ENCODE measurements at places on chromosomes 6 and 20. TPM values are rescaled to one million over a fixed set of nuclear protein-coding genes. Genes with fewer than 3 reads are reported as not detected.

DNA sequence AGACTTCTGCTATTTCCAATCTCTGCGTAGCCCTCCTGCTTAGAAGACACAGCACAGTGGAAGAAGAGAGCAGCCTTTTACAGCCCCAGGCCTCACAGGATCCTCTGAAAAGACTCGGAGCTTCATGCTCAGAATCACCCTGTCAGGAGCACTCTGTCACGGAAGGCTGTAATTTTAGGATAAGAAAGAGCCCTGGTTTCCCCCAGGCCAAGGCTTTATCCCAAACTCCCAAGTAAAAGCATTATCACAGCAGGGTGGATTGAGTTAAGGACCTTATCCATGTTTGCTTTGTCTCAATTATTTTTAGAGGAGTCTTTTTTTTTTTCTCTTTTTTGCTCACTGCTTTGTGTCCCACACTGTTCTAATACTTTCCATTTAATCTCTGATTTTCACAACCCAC is 39.2 kb downstream of the ANKS1A start:
- no peaks in the 10 kb centered on the region for H3K4me1 ChIP-seq
- H3K4me3 ChIP-seq: no peak overlapping the region
- H3K27ac ChIP-seq: peak overlapping the region; percentile 27
- DNase-seq: no peak
- no peaks in the 10 kb centered on the region for H3K27me3 ChIP-seq
- no peaks in the 10 kb centered on the region for H3K36me3 ChIP-seq

- DNase-seq: no peak
- no peak overlapping the region for H3K27ac ChIP-seq
- no peaks in the 10 kb centered on the region for H3K36me3 ChIP-seq
- H3K4me1 ChIP-seq: no peaks in the 10 kb centered on the region
Observed at GRCh38 chr6:10763006-10763405, 15.4 kb downstream of the TMEM14B start.

- no peaks in the 10 kb centered on the region for H3K27me3 ChIP-seq
- H3K36me3 ChIP-seq: no peaks in the 10 kb centered on the region
- H3K4me3 ChIP-seq: no peak overlapping the region
- no peaks in the 10 kb centered on the region for H3K4me1 ChIP-seq
Observed at GRCh38 chr6:139354189-139354588, 20.3 kb downstream of the CITED2 start.

DNA sequence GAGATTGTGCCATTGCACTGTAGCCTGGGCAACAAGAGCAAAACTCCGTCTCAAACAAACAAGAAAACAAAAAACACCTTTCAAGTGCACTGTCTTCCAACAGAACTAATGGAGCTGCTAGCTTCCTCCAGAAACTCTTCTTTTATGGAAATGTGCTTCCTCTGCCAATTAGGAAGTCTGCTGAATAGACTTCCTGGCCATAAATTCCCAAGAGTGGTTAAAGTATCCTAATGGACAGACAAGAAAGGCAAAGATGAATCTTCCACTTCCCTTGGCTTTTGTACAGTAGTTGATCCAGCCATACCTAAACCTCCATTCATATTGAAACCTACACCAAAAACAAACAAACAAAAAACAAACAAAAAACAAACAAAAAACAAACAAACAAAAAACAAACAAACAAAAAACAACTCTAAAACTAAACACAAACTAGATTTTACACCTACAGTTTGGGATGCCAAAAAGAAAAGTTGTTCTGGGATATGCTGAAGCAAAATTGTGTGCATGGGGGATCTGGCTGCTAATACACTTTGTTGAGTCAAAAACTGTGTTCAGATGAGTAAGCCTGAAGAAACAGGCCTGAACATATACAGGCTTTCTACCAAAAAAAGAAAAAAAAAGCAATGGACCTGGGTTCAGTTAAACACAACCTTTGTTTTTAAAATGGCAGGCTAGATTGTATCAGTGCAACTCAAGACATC is 59.8 kb upstream of the CARMIL1 start:
- H3K27ac ChIP-seq: no peak overlapping the region
- DNase-seq: no peak
- no peak overlapping the region for H3K4me3 ChIP-seq
- H3K27me3 ChIP-seq: no peaks in the 10 kb centered on the region
- H3K36me3 ChIP-seq: no peaks in the 10 kb centered on the region

DNA sequence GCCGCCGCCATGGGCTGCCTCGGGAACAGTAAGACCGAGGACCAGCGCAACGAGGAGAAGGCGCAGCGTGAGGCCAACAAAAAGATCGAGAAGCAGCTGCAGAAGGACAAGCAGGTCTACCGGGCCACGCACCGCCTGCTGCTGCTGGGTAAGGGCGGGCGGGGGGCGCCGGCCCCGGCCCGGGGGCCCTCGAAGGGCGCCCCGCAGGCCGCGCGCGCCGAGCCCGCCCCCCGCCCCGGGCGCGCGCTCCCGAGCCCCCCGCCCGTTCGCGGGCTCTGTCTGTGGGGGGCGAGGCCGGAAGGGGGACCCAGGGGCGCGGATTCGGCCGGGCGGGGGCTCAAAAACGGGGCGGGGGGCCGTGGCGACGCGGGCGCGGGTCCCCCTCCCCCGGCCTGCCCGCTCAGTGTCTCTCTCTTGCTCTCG is 39.2 kb downstream of the GNAS start:
- peaks cover 43% of the 10 kb centered on the region for H3K4me1 ChIP-seq
- H3K4me3 ChIP-seq: peak overlapping the region; percentile 87
- peak overlapping the region; percentile 99 for H3K27ac ChIP-seq
- H3K36me3 ChIP-seq: no peaks in the 10 kb centered on the region

- no peak overlapping the region for H3K27ac ChIP-seq
- H3K4me1 ChIP-seq: no peaks in the 10 kb centered on the region
- DNase-seq: no peak
- no peak overlapping the region for H3K4me3 ChIP-seq
Observed at GRCh38 chr20:60242836-60243505, 284.7 kb downstream of the CDH26 start.

- H3K36me3 ChIP-seq: no peaks in the 10 kb centered on the region
- H3K4me3 ChIP-seq: no peak overlapping the region
- H3K4me1 ChIP-seq: no peaks in the 10 kb centered on the region
- H3K27ac ChIP-seq: no peak overlapping the region
- no peaks in the 10 kb centered on the region for H3K27me3 ChIP-seq
Observed at GRCh38 chr20:38905375-38905774, 20.8 kb upstream of the FAM83D start.

GRCh38 chr6:114785235-114786127 is 442.7 kb upstream of the HS3ST5 start:
- no peak overlapping the region for H3K4me3 ChIP-seq
- no peaks in the 10 kb centered on the region for H3K4me1 ChIP-seq
- H3K27me3 ChIP-seq: no peaks in the 10 kb centered on the region
- no peaks in the 10 kb centered on the region for H3K36me3 ChIP-seq
- DNase-seq: no peak

DNA sequence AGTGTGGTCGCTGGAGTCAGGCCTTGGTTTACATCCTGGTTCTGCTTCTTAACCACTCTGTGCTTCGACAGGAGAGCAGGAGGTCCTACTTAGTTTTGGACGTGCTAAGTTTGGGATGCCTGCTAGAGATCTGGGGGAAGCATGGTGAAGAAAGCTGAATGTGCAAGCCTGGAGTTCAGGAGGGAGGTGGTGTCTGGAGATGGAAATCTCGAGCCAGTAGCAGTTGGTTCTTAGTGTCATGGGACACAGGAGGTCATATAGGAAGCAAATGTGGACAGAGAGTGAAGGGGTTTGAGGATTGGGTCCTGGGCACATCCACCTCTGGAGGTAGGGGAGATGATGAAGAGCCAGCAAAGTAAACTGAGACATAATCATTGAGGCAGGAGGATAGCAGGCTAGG is 131.4 kb downstream of the SYCP2 start:
- no peak for DNase-seq
- H3K4me3 ChIP-seq: no peak overlapping the region
- H3K27me3 ChIP-seq: no peaks in the 10 kb centered on the region
- no peak overlapping the region for H3K27ac ChIP-seq

DNA sequence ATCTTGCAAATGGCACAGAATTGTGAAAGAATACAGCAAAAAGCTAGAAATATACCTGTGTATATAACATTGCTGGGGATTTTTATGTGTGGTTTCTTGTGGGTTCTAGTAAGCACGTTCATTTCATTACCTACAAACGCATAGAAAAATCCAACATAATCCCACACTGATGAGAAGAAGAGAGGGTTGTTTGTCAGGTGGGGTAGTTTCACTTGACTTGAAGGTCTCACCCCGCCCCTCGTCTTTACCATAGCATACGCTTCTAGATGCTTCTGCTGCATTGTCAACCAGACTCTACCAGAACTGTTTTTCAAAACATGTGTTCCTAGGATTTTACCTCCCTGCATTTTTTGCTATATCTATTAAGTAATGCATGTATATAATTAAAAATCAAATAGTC is 284.1 kb upstream of the TAB2 start:
- H3K36me3 ChIP-seq: no peaks in the 10 kb centered on the region
- H3K27me3 ChIP-seq: no peaks in the 10 kb centered on the region
- no peaks in the 10 kb centered on the region for H3K4me1 ChIP-seq

GRCh38 chr20:16583474-16583873 is 10.2 kb upstream of the KIF16B start:
- H3K36me3 ChIP-seq: no peaks in the 10 kb centered on the region
- no peak overlapping the region for H3K27ac ChIP-seq
- no peak for DNase-seq
- H3K4me1 ChIP-seq: no peaks in the 10 kb centered on the region
- H3K27me3 ChIP-seq: no peaks in the 10 kb centered on the region

DNA sequence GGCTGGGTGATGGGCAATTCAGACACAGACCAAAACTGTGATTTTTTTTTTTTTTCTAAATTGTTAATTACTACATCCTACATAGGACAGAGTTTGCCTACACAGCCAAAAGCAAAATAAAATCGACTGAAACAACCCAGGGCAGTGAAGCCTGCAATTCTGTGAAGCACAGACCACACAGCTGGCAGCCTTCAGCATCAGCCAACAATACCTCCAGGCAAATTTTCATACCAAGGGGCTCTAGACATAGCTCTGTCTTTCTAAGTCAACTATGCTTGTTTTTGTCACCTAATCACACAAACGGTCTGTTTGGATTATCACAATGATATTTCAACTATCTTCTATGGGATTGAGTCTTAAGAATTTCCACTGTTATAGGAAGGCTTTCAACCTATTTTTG is 17.6 kb downstream of the RMND1 start:
- H3K36me3 ChIP-seq: peaks cover 24% of the 10 kb centered on the region
- H3K4me1 ChIP-seq: no peaks in the 10 kb centered on the region
- DNase-seq: no peak
- H3K27ac ChIP-seq: no peak overlapping the region
- no peak overlapping the region for H3K4me3 ChIP-seq

DNA sequence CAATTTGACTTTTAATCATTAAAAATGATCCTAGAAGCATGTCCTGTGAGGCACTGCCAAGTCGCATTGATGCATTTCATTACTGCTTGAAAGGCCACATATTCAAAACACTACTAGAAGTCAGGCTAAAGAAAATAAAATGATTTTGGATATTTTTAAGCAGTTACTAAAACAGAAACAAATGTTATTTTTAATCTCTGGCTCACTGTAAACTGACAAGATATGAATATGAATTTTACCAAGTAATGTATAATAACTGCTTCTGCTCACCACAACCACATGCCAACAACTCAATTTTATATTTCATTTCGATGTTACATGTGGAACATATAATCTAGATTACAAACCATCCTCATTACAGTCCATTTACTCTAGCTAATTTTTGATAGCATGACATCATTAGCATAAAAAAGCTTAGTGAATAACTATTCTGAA is 90.6 kb downstream of the ATXN1 start:
- H3K36me3 ChIP-seq: no peaks in the 10 kb centered on the region
- no peaks in the 10 kb centered on the region for H3K4me1 ChIP-seq
- no peak overlapping the region for H3K27ac ChIP-seq
- no peak overlapping the region for H3K4me3 ChIP-seq

GRCh38 chr20:63532449-63532971 is 4.7 kb downstream of the PTK6 start:
- H3K36me3 ChIP-seq: no peaks in the 10 kb centered on the region
- no peaks in the 10 kb centered on the region for H3K27me3 ChIP-seq
- no peak overlapping the region for H3K4me3 ChIP-seq

GRCh38 chr20:35134472-35134871 is 12.7 kb downstream of the EDEM2 start:
- H3K27me3 ChIP-seq: no peaks in the 10 kb centered on the region
- peak overlapping the region; percentile 72 for H3K27ac ChIP-seq
- H3K4me1 ChIP-seq: no peaks in the 10 kb centered on the region

GRCh38 chr6:80793411-80793810 is 686.9 kb downstream of the BCKDHB start:
- no peaks in the 10 kb centered on the region for H3K27me3 ChIP-seq
- no peak for DNase-seq
- H3K27ac ChIP-seq: no peak overlapping the region
- H3K36me3 ChIP-seq: no peaks in the 10 kb centered on the region

GRCh38 chr20:46323557-46323956 is 15.3 kb upstream of the CDH22 start:
- H3K4me3 ChIP-seq: no peak overlapping the region
- no peaks in the 10 kb centered on the region for H3K36me3 ChIP-seq
- H3K27ac ChIP-seq: no peak overlapping the region

DNA sequence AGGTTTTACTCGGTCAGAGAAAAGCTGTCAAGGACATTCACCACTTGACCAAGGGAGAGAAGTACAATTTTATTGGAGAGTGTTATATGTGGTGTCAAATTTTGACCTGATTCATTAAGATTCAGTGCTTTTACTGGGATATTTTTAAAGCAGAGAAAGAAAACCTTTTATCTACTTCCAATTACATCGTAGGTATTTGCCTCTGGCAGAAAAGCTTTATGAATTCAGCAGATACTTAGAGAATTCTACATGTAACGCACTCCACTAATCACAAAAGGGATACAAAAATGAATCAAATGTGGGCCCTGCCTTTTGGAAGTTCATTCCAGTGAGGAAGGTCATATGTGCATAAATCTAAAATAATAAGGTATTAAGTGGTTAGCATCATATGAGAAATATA is 133.7 kb downstream of the STXBP5 start:
- H3K4me3 ChIP-seq: no peak overlapping the region
- no peak for DNase-seq
- H3K27ac ChIP-seq: no peak overlapping the region
- no peaks in the 10 kb centered on the region for H3K27me3 ChIP-seq
- peaks cover 5% of the 10 kb centered on the region for H3K36me3 ChIP-seq

- H3K36me3 ChIP-seq: no peaks in the 10 kb centered on the region
- no peaks in the 10 kb centered on the region for H3K4me1 ChIP-seq
- no peak overlapping the region for H3K4me3 ChIP-seq
- DNase-seq: no peak
- no peaks in the 10 kb centered on the region for H3K27me3 ChIP-seq
Observed at GRCh38 chr6:145138469-145139139, 596.7 kb downstream of the EPM2A start.

DNA sequence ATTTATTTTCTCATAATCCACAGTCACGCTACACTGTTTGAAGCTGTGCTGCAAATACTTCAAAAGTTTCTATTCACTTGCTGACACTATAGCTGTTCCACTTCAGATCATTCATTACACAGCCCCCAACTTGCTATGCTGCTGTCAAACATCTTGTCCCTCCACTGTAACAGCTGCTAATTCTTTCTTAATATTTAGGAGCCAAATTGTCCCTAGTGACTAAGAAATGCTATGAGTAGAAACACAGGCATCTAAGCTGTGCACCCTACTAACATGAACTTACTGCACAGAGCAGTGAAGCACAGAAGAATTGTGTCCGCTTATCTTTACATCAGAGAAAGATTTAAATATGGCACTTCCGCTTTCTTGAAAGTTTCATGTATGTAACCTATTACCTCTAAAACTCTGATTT is 91.3 kb downstream of the PDE10A start:
- H3K4me1 ChIP-seq: no peaks in the 10 kb centered on the region
- H3K4me3 ChIP-seq: no peak overlapping the region

IL17F gene
- not detected for total RNA-seq

REV3L gene
- 34.2 TPM for total RNA-seq

EPHA7 gene
- 8.8 TPM for total RNA-seq

MICB gene
- total RNA-seq: 3.1 TPM

TMEM244 gene
- total RNA-seq: not detected

RAET1L gene
- not detected for total RNA-seq

XKR7 gene
- total RNA-seq: not detected

CALHM6 gene
- 2.3 TPM for total RNA-seq

IBTK gene
- 24.8 TPM for total RNA-seq
